GM23248 (cell line): ENCODE measurements at places on chromosomes 5 and 9. TPM values are rescaled to one million over a fixed set of nuclear protein-coding genes. Genes with fewer than 3 reads are reported as not detected.

LIX1 gene
- polyA plus RNA-seq, result 0.05 TPM in 1 of 2 replicates, not detected in the other

LCN1 gene
- not detected in 2 replicates for polyA plus RNA-seq

TLN1 gene
- 198 and 202 TPM in 2 replicates for polyA plus RNA-seq

NRG2 gene
- polyA plus RNA-seq, result 0.05 TPM in 1 of 2 replicates, not detected in the other

SPATA6L gene
- polyA plus RNA-seq, result 0.69 and 1.4 TPM in 2 replicates

ARHGEF39 gene
- 1.6 and 1.8 TPM in 2 replicates for polyA plus RNA-seq

GABBR2 gene
- 6.9 and 7.5 TPM in 2 replicates for polyA plus RNA-seq

ZBTB6 gene
- polyA plus RNA-seq, result 4.4 and 4.5 TPM in 2 replicates

GFI1B gene
- polyA plus RNA-seq, result not detected in 2 replicates

SUSD1 gene
- polyA plus RNA-seq, result 4.0 and 4.2 TPM in 2 replicates

DNAH5 gene
- polyA plus RNA-seq, result 1.5 and 1.7 TPM in 2 replicates

NSUN2 gene
- polyA plus RNA-seq, result 47.2 and 48.2 TPM in 2 replicates

SLIT3 gene
- 98.9 and 100 TPM in 2 replicates for polyA plus RNA-seq

RASGRF2 gene
- polyA plus RNA-seq, result 0.04 and 0.06 TPM in 2 replicates

DNA sequence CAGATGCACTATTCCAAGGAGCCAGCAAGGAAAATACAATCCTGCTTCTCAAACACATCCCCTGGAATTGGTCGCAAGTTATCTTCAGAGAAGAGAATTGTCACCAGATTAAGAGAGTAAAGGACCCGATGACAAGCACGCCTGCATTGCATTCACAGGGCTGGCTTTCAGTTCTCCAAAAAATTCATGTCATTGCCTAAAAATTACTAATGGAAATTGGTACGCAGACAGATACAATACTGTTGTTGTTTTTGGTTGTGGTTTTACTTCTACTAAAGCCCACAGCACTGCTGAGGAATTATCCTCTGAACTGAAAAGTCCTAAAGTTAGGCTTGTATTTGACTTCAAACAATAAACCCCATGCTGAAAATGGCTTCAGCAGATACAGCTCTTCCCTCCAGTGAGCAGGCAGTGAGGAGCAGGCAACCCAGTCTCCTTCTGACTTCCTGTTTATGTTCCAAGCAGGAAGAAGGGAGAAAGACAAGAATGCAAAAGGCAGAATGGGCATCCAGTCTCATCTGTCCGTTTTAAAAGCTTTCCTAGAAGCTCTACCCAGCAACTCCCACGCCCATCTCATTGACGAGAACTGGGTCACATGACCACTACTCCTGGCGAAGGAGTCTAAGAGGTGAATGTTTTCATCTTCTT, 80.6 kb upstream of the ZNF366 start:
- peak; percentile 18 for DNase-seq

DNA sequence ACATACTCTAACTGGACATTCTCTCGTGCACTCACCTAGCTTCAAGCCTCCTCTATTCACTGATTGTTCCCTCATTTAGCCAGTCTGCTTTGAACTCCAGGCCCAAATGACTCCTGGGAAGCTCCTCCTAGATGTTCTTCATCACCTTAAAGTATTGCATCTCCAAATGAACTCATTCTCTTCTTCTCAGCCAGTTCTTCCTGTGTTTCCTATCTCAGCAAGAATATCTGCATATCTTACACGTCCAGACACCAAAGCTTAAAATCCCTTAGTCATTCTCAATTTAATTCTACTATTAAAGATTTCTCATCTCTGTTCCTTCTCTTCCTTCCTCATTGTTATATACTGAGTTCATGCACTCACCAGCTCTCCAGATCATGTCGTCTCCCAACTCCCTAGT, 118.6 kb upstream of the DAB2 start:
- DNase-seq, result peak; percentile 71

DNA sequence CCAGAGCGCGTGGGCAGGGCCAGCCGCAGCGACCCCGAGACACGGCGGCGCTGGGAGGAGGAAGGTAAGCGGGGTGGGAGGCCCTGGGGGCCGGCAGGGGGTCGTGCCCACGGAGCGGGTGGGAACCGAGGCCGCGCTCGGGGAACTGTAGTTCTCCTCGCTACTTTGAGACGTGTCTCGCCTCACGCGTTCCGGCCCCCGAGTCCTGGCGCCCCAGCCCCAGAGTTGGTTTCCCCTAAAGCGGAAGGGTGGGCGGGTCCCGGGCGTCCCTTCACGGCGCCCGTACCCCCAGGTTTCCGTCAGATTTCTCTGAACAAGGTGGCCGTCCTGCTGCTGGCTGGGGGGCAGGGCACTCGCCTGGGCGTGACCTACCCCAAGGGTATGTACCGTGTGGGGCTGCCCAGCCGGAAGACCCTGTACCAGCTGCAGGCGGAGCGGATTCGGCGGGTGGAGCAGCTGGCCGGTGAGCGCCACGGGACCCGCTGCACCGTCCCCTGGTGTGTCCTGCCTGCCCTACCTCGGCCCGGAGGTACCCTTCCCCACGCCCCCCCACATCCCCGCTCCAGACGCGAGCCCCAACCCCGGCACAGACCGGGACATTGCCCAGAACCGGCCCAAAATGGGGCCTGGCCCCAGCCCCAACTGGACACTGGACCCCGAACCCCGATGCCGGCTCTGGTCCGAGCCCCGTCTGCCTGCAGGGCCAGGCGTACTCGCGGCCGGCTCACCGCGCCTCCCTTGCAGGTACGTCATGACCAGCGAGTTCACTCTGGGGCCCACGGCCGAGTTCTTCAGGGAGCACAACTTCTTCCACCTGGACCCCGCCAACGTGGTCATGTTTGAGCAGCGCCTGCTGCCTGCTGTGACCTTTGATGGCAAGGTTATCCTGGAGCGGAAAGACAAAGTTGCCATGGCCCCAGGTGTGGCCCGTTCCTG, 709 bp downstream of the UAP1L1 start:
- peak; percentile 27 for DNase-seq

- peak; percentile 59 for DNase-seq
Observed at GRCh38 chr5:66174338-66174737, 30.2 kb downstream of the SREK1 start.

DNA sequence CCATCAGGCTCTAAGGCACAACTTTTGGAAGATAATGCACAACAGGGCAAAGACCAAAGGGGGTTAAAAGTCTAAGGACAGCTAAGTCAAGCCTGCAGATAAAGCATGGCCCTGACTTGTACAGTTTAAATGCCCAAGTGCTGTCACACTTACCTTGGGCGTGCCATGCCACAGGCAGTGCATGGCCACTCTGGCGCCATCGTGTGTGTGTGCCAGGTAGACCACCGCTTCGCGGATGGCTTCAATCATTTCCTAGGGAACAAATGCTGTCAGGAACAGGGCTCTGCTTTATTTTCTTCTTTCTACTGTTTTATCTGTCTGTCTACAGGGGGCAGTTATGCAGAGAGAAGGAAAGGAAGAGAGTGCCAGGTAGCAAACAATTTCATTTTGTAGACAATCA, 19.3 kb downstream of the PUM3 start:
- DNase-seq, result no peak

DNA sequence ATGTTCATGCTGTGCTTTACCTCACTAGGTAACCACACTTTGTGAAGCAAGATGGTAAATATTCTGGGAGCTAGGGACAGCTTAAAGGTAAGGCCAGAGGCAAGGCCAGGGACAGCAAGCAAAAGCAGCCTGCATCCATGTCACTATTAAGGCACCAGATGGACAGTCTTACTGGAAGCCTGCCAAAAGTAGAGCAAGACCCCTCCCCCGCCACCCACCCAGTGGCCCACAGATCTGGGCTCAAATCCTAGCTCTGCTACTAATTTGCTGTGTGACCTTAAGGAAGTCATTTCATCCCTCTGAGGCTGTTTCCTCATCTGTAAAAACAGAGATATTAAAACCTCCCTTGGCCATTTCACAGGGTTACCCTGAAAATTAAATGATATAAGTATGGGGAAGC, 13.2 kb upstream of the ERMP1 start:
- no peak for DNase-seq

- no peak for DNase-seq
Observed at GRCh38 chr5:161030229-161030628, 178.2 kb upstream of the ATP10B start.

GRCh38 chr5:83000428-83000827, 76.8 kb downstream of the TMEM167A start:
- no peak for DNase-seq

- no peak for DNase-seq
Observed at GRCh38 chr5:166354332-166354731, 1937.1 kb upstream of the WWC1 start.

GRCh38 chr5:60280943-60281342, 387.4 kb upstream of the PDE4D start:
- DNase-seq, result no peak

- DNase-seq, result no peak
Observed at GRCh38 chr5:55316837-55317236, 9.0 kb downstream of the MTREX start.

DNA sequence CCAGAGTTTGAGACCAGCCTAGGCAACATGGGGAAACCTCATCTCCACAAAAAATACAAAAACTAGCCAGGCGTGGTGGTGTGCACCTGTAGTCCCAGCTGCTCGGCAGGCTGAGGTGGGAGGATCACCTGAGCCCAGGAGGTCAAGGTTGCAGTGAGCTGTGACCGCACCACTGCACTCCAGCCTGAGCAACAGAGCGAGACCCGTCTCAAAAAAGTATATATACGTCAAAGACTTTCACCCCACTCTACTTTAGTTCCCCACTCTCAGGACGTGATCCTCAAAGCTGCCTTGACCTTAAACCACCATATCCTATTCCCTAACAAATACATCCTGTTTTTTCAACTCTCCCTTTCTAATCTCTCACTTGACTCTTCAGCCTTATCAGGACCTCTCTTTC, 41.0 kb downstream of the PCDHGC5 start:
- DNase-seq, result no peak

DNA sequence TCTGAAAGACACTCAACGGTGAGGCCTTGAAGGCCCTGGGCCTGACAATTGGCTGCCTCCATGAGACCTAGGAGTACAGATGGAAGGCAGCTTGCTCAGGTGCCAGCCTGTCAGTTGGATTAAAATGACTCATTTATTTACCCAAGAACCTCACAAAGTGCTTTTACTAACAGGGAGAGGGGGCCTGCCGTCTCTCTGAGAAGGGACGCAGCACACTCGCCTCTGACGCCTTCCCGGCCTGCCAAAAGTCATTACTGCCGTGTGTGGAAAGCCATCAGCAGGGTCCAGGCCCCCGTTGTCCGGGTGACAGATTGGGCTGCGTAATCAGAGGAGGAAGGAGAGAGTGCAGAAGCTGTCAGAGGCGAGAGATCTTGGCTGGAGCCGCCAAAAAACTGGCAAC, 32.4 kb downstream of the DDX31 start:
- DNase-seq, result no peak

GRCh38 chr9:137550231-137550621, at the start of gene PNPLA7:
TSS of gene PNPLA7 (minus strand) at chr9:137550402. CDS start at chr9:137550197, 205 bp downstream.
- DNase-seq, result peak; percentile 87

DNA sequence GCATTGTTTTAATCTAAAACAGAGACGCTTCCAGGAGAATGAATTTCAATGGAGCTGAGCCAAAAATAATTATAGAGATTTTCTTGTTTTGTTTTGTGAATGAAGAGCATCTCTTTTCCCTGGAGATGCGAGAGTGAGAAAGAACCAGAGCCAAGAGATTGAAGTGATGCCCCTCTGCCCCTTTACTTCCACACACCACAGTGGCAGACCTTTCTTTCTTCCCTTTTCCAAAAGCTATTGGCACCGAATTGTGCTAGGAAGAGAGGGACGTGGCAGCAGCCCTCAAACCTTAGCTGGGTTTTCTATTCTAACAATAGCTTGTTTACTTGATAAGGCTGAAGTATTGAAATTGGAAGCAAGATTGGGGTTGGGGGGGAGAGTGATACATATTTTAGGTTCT, 133.0 kb upstream of the TMEM161B start:
- no peak for DNase-seq

DNA sequence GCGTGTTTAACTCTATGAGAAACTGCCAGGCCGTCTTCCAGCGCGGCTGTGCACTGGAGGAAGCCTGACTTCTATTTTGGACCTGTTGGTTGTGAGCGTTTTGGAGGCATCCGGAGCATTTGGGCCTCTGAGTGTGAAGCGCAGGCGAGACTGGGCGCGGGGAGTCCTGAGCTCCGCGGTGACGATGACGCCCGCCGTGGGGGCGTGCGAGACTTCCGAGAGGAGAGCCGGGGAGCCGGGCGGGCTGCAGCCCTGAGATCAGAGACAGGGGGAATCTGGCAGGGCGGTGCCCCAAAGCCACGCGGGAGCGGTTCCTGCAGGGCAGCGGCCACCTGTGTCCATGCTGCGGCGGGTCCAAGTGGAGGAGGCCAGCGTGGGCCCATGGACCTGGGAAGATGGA, 47.4 kb downstream of the NTNG2 start:
- DNase-seq, result no peak

- DNase-seq, result peak; percentile 3
Observed at GRCh38 chr5:59840200-59840601, 53.3 kb downstream of the PDE4D start.
